HT1080 (cell line): ENCODE measurements at places on chromosomes 2 and 18. TPM values are rescaled to one million over a fixed set of nuclear protein-coding genes. Genes with fewer than 3 reads are reported as not detected.

The ALLC gene
- total RNA-seq: not detected in 2 replicates

The HAAO gene
- not detected in 2 replicates for total RNA-seq

The SERPINB3 gene
- total RNA-seq: not detected in 2 replicates

The CFAP221 gene
- total RNA-seq: not detected in 2 replicates

The SLC38A11 gene
- total RNA-seq: not detected in 2 replicates

The FSHR gene
- total RNA-seq: not detected in 2 replicates

The UGT1A9 gene
- not detected in 2 replicates for total RNA-seq

The AGXT gene
- not detected in 2 replicates for total RNA-seq

GRCh38 chr2:205822579-205822978, 140.3 kb downstream of the NRP2 start:
- peak; percentile 70 for DNase-seq

GRCh38 chr2:40120026-40120425, 331.9 kb downstream of the SLC8A1 start:
- DNase-seq: no peak

GRCh38 chr2:143084462-143084861, 44.8 kb upstream of the ARHGAP15 start:
- no peak for DNase-seq

DNA sequence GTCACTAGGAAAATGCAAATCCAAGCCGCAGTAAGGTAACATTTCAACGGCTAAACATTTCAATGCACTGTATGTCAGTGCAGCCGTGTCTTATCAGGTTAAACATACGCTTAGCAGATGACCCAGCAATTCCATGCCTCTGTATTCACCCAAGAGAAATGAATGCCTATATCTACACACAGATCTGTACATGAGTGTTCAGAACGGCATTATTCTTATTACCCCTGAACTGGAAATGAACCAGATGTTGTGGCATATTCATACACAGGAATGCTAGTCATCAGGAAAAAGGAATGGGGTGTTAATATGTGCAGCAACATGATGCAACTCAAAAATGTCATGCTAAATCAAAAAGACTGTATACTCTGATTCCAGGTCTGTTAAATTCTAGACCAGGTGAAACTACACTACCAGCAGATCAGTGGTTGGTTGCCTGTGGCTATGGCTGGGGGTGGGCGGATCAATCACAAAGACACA, 80.4 kb upstream of the RPL31 start:
- no peak for DNase-seq

DNA sequence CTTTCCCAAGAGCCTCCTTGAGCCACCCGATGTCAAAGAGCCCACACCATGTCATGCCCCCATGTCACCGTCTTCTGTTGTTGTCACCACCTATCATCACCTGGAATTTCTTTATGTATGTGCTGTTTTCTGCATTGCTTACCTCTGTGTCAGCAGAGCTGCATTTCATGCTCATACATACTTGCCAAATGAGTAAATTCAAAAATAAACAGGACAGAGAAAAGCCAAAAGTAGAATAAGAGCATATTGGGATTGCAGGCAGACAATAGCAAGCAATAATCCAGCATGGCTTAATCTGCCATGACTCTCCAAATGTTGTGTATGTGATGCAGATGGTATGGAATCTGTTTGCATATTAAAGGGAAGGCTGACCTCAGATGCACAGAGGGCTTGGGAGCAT, 15.3 kb upstream of the RGPD4 start:
- DNase-seq: peak; percentile 7

GRCh38 chr2:4653991-4654390, 950.6 kb downstream of the DCDC2C start:
- no peak for DNase-seq

DNA sequence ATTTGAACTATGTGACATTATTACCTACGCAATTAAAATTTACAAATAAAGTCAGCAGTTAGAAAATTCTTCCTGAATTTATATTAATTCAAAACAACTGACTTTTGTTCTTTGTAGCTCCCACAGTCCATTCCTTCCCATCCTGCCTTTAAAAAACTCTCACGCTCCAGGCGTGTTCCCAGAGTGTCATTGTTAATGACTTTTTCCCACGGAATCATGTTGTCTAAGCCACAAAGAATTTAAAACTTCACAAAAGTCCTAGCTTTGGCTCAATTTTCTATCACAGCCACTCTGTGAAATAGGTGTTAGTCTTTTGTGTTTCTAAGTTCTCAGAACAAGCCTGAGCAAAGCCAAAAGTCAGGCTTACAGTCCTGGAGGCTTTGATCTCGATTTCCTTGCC, 26.5 kb downstream of the SLC1A4 start:
- DNase-seq: no peak

GRCh38 chr2:206518997-206519396, 75.7 kb downstream of the ADAM23 start:
- no peak for DNase-seq

DNA sequence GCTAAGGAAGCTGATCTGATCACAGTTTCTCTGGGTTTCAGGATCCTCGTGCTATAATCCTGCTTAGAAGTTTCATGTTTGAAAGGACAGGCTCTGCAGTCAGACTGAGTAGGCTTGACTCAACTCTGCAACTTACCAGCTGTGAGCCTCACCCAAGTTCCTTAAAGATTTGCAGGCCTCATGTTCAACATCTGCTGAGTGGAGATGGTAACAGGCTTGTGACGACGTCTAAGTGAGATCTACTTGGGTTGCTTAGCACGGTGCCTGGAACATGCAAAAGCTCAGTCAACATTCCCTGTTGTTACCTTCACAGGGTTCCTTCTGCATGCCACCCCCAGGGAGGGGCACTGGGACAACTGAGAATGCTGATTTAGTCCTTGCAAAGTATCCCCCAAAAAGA, 164.2 kb downstream of the C1D start:
- no peak for DNase-seq

GRCh38 chr2:170505631-170506275, 209.4 kb upstream of the SP5 start:
- DNase-seq: no peak

GRCh38 chr2:239392688-239393387, 8.0 kb downstream of the HDAC4 start:
- no peak for DNase-seq

- DNase-seq: no peak
These were observed 61.7 kb downstream of the CD226 start for GRCh38 chr18:69885841-69886531.

- DNase-seq: no peak
These were observed 16.2 kb downstream of the GPR75 start for GRCh38 chr2:53843595-53843994.

GRCh38 chr2:141927536-141927935, 203.3 kb downstream of the LRP1B start:
- DNase-seq: no peak

DNA sequence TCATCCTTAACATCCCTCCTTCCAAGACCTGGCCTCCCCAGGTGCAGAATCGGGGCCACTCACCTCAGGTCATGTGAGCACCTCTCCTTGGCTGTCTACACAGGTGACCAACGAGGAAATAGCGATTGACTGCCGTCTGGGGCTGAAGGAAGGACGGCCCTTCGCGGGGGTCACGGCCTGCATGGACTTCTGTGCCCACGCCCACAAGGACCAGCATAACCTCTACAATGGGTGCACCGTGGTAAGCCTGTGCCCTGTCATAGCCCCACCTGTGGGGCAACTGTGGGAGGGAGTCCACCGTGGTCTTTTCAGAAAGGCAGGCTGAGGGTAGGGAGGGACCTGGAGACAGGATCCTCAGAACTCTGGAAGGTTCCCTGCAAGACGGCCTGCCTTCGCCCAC, 54.3 kb downstream of the BOLA3 start:
- DNase-seq: no peak

GRCh38 chr18:23424616-23425015, 28.5 kb upstream of the RIOK3 start:
- DNase-seq: no peak

- DNase-seq: no peak
These were observed 38.4 kb downstream of the SEPTIN10 start for GRCh38 chr2:109575373-109575772.

DNA sequence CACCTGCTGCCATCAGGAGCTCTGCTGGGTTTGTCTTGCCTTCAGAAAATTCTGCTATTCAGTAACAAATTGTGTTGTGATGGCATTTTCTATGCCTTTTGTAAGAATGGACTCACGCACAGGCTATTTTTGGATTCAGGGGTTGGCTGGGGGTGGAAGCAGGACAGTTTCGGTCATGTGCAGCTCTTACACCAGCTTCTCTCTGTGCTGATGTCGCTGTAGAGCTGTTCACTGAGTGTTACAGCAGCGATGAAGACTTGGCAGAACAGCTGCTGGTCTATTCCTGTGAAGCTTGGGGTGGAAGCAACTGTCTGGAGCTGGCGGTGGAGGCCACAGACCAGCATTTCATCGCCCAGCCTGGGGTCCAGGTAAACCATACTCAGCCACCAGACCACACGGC, 49.2 kb downstream of the TRPM8 start:
- DNase-seq: no peak

- no peak for DNase-seq
These were observed 223.0 kb upstream of the DPP10 start for GRCh38 chr2:114219456-114219855.

DNA sequence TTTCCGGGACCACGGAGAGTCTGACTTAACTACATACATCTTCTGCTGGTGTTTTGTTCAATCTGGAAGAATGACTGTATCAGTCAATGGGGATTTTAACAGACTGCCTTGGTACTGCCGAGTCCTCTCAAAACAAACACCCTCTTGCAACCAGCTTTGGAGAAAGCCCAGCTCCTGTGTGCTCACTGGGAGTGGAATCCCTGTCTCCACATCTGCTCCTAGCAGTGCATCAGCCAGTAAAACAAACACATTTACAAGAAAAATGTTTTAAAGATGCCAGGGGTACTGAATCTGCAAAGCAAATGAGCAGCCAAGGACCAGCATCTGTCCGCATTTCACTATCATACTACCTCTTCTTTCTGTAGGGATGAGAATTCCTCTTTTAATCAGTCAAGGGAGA, 23.1 kb downstream of the ICOS start:
- no peak for DNase-seq

- no peak for DNase-seq
These were observed 544.6 kb upstream of the ZEB2 start for GRCh38 chr2:145064511-145064910.

DNA sequence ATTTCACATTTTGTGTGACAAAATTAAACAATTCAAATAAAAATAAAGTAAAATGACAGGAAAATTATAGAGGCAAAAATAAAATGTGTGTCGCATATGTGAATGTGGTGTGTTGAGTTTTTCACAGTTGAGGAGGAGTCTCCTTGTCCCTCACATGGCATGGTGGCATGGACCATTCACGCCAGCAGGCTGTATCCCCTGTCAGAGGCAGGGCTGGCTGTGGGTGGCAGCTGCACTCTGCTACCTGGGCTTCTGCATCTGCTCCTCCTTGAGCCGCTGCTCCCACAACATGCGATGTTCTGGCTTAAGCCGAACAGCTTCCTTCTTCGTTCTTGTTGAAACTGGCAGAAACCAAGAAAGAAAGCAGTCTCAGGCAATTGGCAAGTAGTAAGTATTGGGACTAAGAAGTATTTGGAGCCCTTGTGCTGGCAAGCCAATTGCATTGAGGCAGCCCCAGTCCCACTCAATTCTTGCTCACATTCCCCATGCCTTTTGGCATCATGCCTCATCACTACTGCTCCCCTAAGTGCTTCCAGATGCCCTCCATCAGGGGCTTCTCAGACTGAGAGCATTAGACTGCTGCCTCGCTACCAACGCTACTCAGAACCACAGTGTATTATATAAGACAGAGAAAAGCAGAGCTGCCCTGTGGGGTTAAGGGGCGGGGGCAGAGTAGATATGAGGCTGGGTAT, 177.9 kb upstream of the NABP1 start:
- no peak for DNase-seq

DNA sequence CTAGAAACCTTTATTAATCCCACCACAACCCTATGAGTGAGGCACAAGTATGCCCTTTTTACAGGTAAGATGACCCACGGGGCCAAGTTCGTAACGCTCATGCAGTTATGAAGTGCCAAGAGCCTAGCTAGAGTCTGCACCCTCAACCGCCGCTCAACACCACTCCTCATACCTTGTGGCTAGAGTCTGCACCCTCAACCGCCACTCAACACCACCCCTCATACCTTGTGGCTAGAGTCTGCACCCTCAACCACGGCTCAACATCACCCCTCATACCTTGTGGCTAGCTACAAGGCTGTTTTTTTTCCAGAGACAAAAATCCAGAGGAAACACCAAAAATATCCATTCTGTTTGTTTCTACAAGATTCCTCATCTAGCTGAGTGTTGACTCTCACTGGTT, 4.6 kb downstream of the TXNL4A start:
- no peak for DNase-seq

DNA sequence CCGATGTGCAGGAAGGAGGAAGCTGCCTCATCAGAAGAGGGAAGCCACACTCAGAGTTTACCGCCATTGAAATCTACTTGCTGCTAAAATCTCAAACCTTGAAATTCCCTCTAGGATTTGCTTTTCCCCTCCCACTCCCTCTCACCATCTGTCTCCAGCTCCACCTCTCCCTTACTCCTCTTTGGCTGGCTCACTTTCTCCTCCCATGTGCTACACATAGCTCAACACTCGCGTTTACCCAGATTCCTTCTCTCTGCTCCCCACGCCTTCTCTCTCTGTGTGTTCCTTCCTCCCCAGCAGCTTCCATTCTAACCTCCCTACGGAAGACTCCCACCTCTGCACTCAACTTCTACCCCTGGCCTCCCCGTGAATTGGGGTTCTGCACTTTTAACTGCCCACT, 143.1 kb downstream of the DNER start:
- peak; percentile 8 for DNase-seq
